WERI-Rb-1 (cell line): ENCODE measurements at places on chromosomes 1 and 21.

DNA sequence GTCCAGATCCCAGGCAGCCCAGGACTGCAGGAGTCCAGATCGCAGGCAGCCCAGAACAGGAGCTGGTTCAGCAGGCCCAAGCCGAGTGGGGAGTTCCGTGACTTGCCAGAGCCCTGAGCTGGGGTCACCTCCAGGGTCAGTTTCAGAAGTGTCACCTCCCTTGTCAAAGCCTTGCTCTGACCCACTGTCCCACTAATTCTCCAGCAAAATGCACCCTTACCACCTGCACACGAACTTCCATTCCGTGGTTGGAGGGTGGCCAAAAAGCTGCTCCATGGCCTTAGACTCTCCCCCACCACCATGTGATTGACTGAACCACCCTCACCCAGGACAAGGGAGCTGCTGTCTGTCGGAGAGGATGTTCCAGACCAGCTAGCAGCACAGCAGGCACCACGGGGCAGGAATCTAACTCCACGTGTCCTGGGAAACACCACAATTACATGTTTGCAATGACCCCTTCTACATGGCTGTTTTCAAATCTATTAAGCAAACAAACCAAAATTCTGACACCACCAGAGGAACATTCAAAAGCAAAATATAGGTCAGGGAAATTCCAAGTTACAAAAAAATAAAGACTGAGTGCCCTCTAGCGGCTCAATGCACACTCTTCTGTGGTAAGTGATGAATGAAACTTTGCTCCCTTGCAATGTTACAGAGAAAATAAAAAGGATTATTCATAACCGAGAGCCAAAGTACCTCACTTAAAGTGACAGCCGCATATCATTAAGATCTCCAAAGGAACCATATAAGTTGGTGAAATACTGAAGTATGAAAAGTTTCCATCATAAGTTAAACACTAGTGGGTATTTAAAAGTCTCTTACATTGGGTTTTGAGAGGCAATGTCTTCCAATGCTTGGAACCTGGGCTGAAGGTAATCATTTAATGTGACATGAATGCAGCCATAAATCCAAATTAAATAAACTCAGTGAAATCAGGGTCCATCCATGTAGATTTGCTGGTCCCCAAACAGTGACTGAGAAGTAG lies 76.3 kb downstream of the NPHP4 start:
- no peak for DNase-seq

DNA sequence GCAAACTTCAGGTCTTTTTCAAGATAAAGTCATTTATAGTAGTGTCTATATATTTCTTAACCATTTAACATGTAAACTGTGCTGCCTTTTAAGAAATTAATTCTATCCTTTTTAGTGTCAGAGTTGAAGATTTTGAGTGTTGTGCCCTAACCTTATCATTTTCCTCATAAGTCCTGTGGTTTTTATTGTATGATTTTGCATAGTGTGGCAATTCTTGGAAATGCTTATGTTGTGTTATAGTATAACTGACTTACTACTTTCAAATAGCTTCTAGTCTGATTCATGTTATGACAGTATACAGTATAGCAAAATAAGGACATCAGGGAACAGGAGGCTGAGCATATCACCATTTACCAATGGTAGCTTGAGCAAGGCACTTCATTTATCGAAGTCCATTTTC lies 99.1 kb downstream of the PTBP2 start:
- no peak for DNase-seq

DNA sequence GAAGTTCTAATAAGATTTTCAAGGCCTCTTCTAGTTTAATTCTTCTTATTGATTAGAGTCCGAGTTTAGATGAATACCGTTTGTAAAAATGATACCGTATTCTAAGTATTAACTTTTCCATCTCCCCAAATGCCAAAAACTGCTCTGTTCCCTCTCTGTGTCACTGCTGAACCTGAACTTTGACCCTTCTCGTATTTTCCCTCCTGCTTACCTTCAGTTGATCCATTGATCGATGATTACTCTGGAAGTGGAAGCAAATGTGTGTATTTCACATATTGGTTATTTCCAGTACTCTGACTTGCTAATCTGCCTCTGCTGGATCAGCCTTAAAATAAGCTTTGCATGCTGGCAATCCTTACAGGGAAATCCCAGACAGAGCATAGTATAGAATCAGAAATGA lies 68.5 kb downstream of the KIF1B start:
- no peak for DNase-seq

GRCh38 chr1:200642481-200642880 lies 21.9 kb upstream of the KIF14 start:
- DNase-seq = no peak

DNA sequence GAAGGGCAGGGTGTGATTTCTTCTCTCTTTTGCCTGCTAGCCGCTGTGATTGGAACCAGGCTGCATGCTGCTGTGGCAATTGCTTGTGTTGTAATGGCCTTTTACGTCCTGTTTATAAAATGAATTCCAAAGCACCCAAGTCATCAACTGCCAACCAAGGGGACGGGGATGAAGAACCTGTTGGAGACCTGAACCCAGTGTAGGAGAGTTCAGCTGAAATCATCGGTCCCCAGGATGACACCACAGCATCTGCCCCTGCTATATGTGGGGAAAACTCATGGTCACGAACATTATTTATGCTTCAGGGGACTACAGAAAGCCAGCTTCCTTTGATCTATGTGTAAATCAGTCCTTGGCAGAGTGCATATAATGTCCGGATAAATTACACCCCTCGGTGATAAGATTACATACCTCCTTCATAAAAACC lies 3.8 kb downstream of the TMEM167B start:
- DNase-seq = no peak

DNA sequence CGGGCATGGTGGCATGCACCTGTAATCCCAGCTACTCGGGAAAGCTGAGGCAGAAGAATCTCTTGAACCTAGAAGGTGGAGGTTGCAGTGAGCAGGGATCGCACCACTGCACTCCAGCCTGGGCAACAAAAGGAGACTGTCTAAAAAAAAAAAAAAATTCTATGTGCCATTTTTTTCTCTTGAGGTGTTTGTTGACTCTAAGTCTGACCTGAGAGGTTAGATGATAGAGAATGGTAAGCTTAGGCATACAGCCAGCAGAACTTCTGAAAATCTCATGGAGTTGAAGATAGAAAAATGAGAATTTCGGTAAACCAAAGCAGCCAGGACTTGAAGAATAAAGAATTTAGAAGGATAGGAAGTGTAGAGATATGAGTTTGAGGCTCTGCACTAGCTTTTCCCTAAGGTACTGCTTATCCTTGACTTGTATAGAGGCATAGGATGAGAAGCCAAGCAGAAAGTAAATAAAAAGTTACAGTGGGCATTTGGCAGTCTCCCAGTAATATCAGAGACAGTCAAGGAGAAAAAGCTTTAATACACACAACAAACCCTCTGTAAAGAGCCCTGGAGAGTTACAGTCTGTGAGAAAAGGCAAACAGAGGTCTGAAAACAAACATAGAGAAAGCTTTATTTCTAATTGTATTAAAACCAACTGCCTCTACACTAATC lies 24.3 kb downstream of the F13B start:
- no peak for DNase-seq

DNA sequence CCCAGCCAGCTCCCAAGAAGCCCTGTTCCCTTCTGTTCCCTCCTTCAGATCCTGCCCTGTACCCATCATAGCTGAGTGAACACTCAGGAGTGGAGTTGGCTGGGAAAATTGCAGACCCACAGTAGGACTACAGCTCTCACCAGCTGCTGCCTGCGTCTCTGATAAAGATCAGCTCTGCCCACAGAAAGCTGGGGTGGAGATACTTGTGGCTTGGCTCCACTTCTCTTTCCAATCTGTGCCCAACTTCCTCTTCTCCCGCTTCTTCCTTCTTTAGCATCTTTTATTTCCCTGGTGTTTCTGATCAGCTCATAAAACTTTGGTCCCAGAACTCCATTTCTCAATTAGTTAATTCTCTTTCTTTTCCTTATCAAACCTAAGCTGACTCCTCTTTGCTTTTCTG lies 5.5 kb upstream of the CD1A start:
- DNase-seq = no peak

DNA sequence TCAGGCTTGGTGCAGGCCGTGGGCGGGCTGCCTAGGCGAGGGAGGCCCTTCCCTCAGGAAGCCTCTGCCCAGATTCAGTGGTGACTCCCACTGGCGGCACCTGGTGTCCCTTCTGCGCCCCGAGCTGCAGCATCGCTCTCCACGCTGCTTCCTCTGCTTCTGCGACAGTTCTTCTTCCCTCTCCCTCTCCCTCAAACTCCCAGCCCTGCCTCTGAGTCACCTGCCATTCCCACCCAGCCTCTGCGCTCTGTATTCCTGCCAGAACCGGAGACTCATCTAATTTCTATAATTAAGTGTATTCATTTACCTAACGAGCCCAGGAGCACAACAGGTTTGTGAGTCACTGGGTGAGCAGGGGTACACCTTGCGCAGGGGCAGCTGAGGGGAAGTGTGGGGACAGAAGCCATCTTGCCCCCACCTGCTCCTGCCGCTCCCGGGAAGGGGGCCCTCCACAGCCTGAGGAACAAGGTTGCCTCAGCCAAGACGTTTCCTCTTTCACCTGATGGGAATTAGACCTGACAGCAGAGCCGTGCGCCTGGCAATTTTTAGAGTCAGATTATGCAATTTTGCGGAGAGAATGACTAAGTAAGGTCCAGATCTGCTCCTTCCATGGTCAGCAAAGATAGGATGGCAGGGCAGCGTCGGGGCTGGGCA lies 19.4 kb downstream of the KCNC4 start:
- DNase-seq = no peak

DNA sequence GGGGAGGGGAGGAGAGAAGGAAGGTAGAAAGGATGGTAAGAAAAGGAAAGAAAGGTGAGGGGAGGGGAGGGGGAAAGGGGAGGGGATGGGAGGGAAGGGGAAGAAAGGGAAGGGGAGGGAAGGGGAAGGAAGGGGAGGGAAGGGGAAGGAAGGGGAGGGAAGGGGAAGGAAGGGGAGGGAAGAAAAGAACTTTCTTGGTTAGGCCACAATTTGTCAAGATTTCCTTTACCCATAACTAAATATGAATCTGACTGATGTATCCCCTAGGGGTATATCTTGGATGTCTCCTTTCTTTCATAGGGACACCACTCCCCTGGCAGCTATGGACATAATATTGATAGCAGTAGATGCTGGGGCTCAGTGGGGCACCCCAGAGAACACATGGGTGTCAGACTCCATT lies 54.4 kb upstream of the PRELP start:
- DNase-seq = no peak

- DNase-seq = no peak
Observed at GRCh38 chr1:35768350-35769187, 1.2 kb downstream of the CLSPN start.

DNA sequence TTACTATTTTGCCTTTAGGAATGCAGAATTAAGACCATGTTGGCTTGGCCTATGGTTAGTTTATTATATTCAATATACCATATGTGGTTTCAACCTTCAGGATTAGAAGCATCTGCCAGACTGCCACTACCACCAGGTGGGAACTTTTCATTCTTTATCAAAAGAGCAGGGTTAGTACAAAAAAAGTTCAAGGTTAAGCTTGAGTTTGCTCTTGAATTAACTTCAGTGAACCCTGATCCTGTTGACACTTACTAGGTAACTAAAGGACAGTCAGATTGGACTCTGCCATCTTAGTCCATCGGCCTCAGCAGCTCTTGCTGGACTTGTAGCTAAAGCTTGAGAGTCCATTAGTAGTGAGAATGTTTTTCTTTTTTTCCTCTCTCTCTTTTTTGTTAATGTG lies 22.1 kb downstream of the CLIC4 start:
- no peak for DNase-seq

GRCh38 chr1:12434686-12435085 lies 183.3 kb downstream of the DHRS3 start:
- no peak for DNase-seq

DNA sequence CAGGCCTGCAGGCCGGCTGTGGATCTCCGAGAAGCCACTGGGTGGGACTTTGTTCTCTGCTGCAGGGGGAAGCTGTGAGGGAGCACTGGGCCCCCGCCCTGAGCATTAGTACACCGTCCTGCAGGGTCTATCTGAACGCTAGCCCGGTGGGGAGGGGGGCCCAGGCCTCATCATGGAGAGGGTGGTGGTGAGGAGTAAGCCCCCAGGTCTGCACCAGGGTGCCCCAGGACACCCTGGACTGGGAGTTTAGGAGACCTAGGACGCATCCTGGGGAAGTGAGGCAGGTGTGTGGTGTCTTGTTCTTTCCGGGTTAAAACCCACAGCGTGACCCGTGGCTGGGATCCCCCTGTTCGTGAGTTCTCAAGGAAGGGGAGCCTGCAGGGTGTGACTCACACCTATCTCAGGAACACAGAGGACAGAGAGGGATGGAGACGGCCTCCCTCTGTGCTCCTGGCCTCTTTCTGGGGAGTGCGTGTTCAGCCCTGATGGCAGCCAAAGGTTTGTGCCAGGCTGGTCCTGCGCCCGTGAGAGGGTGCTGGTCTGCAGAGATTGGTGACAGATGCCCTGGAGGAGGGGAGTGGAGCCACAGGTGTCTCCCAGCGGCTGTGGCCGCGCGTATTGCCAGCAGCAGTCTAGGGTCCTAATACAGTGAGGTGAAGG lies 44.8 kb downstream of the AGPAT3 start:
- DNase-seq = no peak

DNA sequence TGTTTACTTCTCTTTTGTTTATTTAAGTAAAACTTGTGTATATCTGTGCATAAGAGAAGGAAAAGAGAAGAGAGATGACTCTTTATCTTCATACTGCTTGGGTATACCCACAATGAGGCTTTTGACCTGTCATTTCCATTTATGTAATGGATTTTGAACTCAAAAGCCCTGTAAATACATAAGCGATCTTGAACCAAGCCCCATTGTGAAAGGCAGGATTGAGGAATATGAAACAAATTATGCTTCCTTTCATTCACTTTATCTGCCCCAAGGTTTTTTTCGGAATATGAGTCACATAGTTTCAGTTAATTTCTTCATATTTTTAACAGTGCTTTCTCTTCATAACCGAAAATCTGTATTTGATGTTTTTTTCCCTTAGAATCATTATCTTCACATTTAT lies 21.4 kb downstream of the CNST start:
- no peak for DNase-seq

DNA sequence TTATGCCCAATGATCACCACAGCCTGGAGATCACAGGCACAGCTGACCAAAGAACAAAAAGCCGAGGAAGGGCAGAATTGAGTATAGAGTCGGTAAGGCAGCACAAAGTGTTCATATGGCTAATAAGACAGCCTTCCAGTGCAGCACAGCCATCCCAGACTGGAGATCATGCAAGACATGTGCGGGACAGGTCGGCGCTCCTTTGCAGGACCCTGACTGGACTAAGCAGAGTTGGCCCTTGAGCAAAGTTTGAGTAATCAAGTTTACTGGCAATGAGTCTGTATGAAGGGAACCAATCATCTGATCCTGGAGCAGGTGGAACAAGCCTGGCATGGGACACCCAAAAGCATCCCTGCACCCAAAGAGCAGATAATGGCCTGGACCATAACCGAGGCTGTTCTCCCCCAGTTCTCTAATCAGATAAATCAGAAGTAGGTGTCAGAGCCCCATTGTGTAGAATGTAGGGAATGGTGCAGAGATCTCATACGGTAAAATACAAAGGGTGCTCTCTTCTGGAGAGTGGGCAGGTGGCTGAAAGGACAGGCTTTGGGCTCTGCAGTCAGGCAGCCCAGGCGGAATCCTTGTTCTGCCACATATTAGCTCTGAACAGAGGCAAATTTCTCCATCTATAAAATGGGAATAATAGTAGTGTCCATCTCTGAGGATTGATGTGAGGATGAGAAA lies 10.7 kb upstream of the DNASE2B start:
- DNase-seq = peak; percentile 14
